ENCODE measurements at places on chromosomes 6 and 20. TPM values are rescaled to one million over a fixed set of nuclear protein-coding genes. Genes with fewer than 3 reads are reported as not detected.

The DSP gene
- total RNA-seq, result 0.02 TPM

DNA sequence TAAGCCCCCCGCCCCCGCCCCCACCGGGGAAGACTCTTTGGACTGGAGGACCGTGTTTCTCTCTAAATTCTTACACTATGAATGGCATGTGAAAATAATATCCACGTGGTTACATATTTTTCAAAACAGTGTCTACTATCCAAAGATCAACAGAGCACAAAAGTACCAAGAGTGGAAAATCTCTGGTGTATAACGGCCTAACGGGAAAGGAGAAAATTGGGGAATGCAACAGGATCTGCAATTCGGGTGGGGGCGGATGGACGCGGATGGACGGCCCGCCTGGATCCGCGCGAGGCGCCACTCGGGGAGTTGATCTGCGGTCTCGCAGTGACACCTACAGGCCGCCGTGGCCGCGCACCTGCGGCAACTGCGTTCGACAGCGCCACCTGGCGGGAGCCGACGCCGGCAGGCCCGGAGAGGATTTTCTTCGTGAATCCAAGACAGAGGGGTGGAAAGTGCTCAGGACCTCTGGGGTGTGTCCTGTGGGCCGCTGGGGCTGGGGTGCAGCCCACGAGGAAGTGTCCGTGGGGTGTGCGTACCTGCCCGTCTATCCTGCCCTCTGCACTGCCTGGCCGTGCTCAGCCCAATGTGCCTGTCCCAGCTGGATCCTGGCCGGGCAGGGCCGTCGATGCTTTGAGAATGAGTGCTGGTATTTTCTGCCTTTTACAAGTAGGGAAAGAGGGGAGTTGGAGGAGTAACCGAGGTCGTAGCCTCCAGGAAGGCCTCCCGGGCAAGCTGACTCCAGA, 18.6 kb downstream of the ANKRD60 start:
- DNase-seq, result peak; percentile 57

GRCh38 chr20:12395353-12395752, 477.7 kb downstream of the BTBD3 start:
- peak; percentile 13 for DNase-seq

GRCh38 chr6:40996591-40997233, 42.3 kb downstream of the UNC5CL start:
- peak; percentile 42 for DNase-seq

DNA sequence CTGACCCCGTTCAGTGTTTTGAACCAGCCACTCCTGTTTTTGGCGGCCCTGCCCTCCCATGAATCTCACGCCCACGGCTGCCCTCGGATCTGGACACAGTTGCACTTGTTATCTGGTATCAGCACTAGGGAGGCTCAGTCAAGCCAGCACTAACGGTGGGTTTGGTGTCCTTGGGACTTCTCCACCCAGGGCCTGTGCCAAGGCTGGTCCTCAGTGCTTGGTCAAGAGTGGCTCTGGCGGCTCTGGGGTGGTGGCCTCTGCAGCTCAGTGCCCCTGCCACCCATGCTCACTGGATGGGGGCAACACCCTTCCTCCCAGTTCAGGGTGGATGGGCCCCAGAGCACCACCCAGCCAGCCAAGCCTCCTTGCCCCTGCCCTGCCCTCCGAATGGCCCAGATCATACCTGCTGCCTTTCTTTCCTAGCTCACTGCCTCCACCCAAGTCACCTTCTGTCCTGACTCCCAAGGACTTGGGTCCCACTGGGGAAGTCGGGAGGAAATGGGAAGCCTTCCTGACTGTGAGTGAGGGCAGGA, 54.7 kb downstream of the SSR1 start:
- DNase-seq, result no peak

GRCh38 chr6:3453413-3454272, 3.2 kb downstream of the SLC22A23 start:
- DNase-seq, result no peak

The ACTL10 gene
- not detected for total RNA-seq

GRCh38 chr20:46901638-46902037, 7.0 kb downstream of the EYA2 start:
- no peak for DNase-seq

GRCh38 chr20:63769891-63770474, 30.4 kb downstream of the SLC2A4RG start:
- DNase-seq, result no peak

DNA sequence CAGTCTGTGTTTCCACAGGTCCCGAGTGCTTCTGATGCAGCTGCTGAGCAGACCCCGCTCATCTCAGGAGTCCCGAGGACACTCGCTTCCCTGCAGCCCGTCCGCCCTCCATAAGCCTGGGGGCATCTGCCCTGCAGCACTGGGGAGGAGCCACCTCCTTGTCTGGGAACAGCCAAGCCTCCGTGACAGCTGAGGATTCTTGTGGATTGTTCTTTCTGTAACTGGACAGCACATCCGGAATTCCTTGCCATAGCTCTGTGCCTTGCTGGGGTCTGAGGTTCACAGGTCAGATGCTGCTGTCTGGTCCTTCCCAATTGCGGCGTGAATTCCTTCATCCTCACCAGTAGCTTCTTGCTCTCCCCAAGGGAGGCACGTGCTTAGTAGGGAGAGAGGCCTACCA, 38.4 kb upstream of the FNDC1 start:
- DNase-seq, result no peak

The NELFE gene
- 141 TPM for total RNA-seq

DNA sequence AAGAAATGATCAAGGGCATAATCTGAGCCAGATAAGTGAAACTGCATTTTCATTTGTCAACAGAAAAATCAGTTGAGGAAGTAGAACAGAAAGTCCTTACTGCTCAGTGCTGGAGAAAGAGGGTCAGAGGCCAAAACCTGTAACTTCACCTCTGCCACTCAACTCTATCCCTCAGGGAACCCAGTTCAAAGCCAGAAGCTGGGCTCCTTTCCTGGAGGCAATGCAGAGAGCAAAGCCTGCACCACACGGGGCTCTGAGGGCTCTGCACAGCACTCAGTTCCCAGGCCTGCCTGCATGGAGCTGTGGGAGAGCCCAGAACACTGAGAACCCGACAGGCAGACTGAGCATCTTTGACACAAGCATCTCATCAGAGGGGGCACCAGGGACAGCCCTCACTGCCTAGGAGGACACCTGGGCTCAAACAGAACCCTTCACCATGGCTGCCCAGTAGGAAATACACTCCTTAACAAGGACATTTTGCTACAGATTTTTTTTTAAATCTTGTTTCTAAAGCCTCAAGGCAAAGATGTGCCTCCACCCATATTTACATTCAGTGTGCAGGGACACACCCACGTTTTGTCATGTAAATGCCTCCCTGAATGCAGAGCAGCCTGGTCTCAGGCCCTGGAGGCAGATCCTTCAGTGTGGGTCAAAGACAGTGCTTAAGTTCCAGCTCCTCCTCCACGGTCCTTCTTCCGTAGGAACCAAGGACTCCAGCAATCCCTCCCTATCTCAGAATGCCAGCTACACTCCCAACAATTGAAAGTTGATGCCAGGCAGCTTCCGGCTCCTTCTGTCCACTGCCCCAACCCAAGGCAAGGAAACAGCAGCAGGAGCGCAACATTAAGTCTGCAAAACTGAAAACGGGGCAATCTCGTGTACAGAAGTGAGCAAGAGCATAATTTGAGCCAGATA, 6.6 kb downstream of the RNASET2 start:
- no peak for DNase-seq

- no peak for DNase-seq
Measured at GRCh38 chr6:50850223-50851048, 31.8 kb downstream of the TFAP2B start.

- no peak for DNase-seq
Measured at GRCh38 chr20:5526516-5526915, 209.8 kb upstream of the PROKR2 start.

DNA sequence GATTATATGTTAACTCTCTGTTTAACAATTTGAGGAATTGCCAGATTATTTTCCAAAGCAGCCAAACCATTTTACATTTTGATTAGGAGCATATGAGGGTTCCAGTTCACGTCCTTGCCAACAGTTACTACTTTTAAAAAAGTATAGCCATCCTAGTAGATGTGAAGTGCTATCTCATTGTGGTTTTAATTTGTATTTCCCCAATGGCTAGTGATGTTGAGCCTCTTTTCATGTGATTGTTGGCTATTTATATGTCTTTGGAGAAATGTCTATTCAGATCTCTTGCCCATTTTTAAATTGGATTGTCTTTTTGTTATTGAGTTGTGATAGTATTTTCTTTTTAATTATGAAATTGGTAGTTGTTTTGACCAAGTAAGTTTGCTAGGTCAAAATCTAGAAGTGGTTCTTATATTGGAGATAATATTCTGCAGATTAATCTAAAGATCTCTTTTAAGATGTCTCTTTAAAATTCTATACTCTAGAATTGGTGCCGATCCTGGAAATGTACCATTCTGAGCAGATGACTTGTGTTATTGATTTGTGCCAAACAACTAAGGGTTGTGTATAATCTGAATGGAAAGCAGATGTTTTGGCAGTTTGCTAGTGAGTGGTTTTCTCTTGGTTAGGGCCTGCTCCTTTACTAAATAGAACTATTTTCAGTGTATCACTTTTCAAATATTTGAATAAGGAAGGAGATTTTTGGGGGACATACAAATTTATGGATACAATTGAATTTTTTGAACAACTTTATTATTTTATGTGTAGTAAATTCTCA, 99.5 kb downstream of the CDKAL1 start:
- DNase-seq, result no peak

- DNase-seq, result no peak
Measured at GRCh38 chr6:158381214-158381613, 68.9 kb downstream of the TULP4 start.

The PHACTR3 gene
- 0.29 TPM for total RNA-seq

- no peak for DNase-seq
Measured at GRCh38 chr6:225907-226306, 66.4 kb upstream of the DUSP22 start.

DNA sequence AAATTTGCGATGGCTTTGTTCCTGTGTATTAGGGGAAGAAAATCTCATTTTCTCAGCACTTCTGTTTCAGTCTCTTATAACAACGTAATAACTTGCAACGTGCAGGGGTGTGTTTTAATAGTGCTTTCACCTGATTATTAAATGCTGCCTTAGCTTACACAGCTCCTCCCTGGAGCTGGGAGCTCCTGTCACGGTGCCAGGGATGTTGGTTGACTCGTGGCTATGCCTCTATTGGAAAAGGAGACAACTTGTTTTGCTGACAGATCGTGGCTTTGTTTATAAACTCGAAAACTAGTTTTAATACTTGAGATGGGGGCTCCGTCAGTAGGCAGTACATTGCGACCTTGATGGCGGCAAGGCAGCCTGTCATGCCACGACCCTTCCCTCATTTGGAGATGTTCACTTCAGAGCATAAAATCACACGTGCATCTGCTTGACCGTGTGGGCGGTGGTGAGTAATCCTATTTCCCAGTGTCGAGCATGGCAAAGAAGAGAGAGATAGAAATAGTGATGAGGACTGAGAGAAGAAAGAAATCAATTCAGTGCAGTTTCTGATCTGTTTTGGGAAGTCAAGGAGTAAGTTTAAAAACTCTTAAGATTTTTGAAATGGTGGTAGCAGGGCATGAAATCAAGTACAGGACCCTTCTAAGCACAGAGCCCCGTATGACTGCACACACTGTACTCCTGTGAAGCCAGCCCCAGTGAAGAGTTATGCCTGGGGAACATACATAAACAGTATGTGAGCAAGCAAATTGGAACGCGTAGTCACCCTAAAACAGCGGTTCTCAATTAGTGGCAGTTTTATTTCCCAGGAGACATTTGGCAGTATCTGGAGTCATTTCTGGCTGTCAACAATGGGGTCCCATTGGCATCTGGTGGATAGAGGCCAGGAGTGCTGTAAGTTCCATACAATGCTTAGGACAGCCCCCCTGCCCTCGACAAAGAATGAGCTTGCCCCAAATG, 147.2 kb downstream of the DOK5 start:
- DNase-seq, result no peak

DNA sequence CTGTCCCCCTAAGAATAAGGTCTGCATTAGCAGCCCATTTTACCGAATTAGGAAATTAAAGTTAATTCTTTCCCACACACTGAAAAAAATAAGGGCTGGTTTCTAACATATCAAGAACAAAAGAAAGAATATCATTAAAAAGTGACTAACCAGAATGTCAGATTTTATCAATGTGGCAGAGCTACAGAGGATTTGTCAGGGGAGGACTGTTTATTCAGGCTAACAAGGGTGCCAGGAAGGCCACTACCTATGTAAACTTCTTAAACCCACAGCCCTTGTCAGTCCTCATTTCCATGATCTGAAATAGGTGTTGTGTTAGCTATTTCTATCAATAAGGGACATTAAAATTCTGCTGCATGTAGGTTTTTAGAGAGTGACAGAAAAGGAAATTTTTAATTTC, 76.4 kb downstream of the BACH2 start:
- DNase-seq, result no peak

- DNase-seq, result no peak
Measured at GRCh38 chr20:53809728-53810365, 216.2 kb upstream of the ZNF217 start.

The PLEKHG1 gene
- total RNA-seq, result 6.3 TPM

DNA sequence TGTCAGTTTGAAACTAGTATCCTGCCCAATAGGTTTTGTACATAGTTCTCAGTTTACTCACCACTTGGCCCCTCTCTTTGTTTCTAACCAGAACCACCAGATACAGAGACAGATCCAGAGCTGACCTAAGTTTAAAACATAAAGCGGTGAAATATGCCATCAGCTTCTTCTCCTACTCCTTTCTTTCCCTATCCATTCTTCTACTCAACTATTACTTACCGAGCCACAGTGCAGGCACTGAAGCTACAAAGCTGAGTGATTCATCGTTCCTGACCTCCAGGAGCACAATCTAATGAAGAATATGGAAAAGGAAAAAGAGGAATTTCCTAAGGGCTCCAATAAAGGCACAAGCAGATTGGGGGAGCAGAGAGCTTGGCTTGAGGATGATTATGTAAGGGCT, 286.0 kb downstream of the FOXC1 start:
- no peak for DNase-seq

DNA sequence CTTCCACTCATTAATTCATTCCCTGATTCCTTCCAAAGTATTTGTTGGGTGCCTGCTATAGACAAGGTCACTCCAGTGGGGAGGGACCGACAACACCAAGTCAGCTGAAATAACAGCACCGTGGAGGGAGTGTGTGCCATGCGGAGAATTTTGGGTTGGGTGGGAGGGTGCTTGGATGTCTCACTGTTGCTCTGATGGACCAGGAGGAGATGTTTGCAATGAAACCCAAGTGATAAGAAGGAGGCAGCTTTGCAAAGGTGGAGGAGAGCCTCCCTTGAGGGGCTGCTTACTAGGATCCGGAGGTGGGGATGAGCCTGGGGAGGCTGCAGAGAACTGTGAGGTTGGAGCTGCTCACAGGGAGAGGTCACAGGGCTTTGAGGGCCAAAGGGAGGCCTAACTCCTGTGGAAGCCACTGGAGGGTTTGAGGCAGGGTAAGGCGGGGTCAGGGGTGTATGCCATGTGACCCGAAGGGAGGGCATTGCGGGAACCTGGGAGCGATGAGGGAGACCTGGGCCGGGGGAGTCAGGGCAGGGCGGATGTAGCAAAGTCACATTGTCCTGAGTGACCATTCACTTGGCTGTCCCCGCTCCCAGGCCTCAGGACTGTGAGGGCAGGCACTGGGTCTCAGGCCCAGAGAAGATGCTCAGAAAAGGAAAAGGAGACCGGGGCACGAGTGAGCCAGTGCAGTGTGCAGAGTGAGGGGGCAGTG, 124.5 kb downstream of the PHACTR3 start:
- DNase-seq, result no peak

The VIP gene
- not detected for total RNA-seq

The TCF21 gene
- total RNA-seq, result not detected

The MLIP gene
- total RNA-seq, result not detected

- no peak for DNase-seq
Measured at GRCh38 chr20:5315807-5316187, 957 bp downstream of the PROKR2 start.

The KCNK15 gene
- not detected for total RNA-seq

The CFAP206 gene
- total RNA-seq, result 0.97 TPM
